ENCODE measurements at places on chromosomes 7 and 10.

DNA sequence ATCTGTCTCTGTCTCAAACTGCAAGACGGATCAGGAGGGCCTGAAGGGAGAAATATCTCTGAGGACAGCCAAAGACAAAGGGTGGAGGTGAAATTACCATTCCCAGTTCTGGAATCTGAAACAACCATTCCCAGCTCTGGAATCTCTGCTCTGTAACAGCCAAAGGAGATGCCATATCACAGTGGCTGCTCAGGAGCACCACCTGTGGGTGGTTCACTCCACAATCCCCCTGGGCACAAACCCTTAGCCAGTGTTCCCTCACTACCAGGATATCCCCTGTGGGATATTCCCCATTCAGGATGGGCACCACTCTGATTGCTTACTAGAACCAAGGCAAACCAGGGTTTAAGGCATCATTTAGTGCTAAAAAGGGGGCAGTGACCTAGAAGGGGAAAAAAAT, 199.0 kb downstream of the HTR7 start:
- DNase-seq, result no peak

DNA sequence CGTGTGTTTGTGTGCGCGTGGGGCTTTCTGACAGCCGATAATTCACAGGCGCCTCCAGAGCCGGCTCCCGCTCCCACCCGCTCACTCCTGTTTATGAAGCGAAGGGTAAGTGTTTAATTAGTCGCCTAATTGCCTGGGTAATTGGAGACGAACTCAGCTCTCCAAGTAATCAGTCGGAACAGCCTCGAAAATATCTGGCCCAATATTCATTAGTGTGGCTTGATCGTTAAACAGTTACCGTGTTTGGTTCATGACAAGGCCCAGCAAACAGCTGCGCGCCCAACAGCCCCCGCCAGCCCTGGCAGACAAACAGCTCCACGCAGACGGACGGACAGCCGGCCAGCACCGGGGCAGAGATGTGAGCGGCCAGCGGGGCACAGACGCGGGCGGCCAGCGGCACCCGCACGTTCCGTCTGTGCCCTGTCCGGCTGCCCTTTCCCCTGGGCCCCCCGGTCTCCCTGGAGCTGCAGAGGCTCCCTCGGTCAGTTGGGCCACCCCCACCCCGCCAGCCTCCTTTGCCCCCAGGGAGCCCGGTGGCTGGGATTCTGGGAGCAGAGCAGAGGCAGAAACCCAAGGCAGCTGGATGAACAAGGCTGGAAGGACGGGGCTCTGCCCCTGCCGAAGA, 98.2 kb downstream of the UNCX start:
- DNase-seq, result no peak

DNA sequence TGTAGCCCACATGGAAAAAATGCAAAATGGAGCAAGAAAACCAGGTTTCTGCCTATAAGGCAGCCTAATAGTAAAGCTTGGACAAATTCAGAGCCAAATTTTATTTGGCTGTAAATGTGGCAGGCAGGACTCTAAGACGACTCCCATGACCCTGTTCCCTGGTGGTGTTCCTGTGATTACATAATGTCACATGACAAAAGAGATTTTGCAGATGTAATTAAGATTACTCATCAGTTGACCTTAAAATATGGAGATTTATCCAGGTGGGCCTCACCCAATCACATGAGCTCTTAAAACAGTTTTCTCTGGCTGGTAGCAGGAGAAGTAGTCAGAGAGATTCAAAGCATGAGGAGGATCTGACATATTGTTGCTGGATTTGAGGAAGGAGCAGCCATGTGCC, 303.1 kb upstream of the IMMP2L start:
- no peak for DNase-seq

DNA sequence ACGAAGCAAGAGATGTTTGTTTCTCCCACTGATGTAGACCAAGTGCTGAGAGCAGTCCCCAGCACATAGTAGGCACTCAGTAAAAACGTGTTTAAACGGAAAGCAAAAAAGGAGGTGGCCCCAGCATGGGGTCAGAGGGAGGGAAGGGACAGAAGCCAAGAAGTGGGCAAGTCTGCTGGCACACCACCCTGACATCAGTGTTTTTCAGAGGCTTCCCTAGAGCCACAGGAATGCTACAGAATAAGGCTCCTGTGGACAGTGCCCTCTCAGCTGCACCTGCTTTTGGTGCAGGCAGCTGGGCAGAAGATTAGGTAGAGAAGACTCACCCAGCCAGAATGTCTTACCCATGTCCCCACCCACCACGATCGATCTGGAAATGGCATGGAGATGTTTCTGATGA, 8.3 kb upstream of the ANKRD1 start:
- DNase-seq, result no peak

GRCh38 chr7:26416004-26416403, 124.3 kb downstream of the SNX10 start:
- DNase-seq, result no peak

- DNase-seq, result peak; percentile 17
Measured at GRCh38 chr7:4202154-4202736, 479.9 kb upstream of the FOXK1 start.

DNA sequence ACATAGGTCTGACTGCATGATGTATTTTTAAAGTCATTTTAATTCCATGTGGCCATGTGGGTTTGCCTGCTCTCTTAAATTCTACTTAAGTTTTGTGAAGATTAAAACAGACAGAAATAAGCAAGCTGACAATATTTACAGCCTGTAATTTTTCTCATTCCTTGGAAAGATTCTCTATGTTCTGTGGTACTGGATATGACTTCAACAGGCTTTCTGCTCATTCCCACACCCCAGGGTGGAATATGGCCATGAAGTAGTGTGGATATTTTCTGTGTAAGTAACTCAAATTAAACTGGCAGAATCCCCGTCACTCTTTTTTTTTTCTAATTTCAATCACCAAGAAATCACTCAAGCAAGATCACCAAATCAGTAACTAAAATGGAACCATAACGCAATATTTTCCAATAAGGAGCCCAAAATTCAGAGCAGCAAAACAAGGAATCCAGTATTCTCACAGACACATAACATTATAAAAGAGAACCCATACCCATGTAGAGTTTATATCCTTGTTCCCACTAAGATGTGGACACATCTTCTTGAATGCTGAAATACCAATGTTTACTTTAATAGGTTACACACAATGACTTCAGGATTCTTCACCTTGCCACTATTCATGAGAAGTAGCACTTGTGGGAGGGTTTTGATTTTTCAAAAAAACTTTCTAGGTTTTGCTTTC, 5.7 kb downstream of the HOXA5 start:
- no peak for DNase-seq

GRCh38 chr7:36951257-36951697, 227.0 kb upstream of the AOAH start:
- no peak for DNase-seq

GRCh38 chr7:2687881-2688318, at the start of gene AMZ1:
Gene AMZ1 (plus strand): TSS chr7:2688202. CDS start chr7:2700452, 12,250 bp downstream.
- DNase-seq, result no peak

DNA sequence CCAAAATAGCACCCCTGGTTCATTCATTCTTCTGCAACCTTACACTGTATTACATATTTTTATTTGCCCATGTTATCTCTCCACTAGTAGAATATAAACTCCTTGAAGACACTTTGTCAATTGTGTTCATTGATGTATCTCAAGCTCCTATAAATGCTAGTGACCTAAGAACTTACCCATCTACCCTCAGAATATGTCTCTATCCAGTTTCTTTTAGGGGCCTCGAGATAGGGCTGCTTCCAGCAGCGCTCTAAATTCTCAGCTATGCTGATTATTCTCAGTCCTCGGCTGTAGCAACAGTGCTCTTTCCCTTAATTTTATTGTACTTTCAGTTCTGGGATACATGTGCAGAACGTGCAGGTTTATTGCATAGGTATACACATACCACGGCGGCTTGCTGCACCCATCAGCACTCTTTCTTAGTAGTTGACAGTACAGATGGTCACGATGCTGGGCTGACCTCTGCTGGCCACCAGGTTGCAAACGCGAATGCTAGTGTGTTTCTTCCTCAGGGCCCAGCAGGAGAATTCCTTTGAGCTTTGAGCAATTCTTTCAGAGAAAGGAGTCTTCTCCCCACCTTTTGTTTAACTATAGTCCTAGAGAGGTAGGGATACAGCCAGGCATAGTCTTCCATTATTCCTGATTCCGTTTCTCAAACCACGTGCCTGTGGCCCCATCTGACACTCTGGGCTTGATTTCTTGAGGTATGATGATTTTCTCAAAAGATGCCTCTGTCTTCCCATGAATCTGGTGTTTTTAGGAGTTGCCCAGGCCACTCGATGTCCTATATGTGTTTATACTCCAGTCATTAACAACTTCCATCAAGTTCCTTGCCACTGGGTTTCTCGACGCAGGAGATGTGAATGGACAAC, 49.1 kb upstream of the CDC14C start:
- DNase-seq, result peak; percentile 17

DNA sequence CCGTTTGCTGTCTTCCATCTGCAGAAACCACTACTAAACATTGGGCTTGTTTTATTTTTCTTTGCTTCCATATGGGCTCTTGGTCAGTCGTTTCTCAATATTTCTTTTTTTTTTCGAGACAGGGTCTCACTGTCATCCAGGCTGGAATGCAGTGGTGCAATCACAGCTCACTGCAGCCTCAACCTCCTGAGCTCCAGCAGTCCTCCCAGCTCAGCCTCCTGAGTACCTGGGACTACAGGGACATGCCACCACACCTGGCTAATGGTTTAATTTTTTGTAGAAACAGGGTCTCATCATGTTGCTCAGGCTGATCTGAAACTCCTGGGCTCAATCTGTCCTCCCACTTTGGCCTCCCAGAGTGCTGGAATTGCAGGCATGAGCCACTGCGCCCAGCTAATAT, 163.1 kb downstream of the LYZL1 start:
- DNase-seq, result no peak

- DNase-seq, result no peak
Measured at GRCh38 chr7:152896217-152896616, 136.7 kb downstream of the ACTR3B start.

- DNase-seq, result no peak
Measured at GRCh38 chr10:118035354-118036005, 11.3 kb downstream of the RAB11FIP2 start.

- no peak for DNase-seq
Measured at GRCh38 chr7:105452085-105452484, 63.4 kb upstream of the SRPK2 start.

DNA sequence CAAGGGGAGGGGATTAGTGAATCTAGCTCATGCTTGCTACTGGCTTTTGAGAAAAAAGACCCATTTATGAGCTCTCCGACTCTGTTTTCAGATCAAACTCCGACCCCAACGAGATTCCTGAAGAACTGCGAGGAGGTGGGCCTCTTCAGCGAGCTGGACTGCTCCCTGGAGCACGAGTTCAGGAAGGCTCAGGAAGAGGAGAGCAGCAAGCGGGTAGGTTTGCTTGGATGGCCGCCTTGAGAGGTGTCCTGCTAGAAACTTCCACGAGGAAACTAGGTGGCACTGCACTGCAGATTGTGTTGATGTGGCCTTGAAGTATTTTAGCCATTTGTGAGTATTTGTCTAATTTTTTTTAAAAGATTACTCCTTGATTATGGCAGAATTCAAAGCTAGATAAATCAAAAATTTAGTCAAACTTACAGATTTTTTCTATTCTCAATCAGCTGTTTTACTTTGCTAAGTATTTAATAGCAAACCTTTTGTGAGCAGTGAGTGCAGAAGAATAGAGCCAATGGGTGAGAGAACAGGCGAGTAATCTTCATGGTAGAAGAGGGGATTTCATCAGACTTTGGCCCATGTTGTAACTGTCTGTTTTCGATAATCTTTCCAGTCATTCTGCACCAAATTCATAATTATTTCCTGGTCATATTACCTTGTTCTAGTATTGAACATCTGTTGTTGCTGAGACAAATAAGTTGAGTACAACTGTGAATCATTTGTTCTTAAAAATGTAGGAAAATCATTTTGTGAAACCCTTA, 95.4 kb downstream of the CREB5 start:
- DNase-seq, result no peak

GRCh38 chr10:60304829-60305379, 84.8 kb downstream of the ANK3 start:
- no peak for DNase-seq

- no peak for DNase-seq
Measured at GRCh38 chr10:69614130-69614529, 15.9 kb upstream of the FAM241B start.

- DNase-seq, result no peak
Measured at GRCh38 chr10:32943395-32943794, 14.6 kb downstream of the ITGB1 start.

DNA sequence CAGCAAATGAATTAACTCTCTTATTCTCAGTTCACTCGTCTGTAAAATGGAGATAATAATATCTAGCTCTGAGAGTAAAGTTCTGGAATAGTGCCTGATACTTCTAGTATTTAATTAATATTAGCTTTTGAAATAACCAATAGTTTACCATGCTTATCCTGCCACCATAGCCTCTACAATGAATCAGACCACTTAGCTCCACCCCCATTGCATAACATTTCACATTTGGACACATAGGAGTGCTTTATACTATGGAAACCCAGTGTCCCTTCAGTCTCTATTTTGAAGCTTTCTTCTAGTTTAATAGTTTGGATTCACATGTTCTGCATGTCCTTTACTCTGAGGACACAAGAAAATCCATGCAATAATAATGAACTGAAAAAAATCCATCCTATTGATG, 427.3 kb upstream of the C7orf33 start:
- DNase-seq, result no peak

DNA sequence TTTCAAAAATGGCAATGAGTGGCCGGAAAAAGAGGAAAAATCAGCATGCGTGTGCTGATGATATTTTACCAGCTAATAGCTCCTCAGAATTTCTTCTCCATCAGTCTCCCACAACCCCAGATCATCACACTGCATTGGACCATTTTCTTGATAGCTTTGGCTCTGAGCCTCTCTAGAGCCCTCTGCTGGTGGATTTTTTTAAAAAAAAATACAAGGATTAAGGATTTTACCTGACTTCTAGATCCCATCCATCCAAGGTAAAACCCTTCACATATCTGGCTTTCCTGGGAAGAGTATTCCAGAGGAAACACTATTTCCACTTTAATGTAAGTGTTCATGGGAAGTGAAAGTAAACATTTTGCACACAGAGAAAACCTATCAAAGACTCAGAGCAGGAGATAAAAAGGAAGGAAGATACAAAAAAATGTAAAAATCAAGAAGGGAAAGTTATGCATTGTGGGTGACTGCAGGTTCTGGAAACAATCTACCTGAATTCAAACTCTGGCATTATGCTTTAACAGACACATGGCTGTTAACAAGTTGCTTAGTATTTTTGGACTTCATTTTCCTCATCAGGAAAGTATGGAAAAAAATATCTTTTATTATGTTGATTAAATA, 380.9 kb downstream of the LRRTM3 start:
- DNase-seq, result peak; percentile 7
